ENCODE measurements at places on chromosomes 7 and 10. TPM values are rescaled to one million over a fixed set of nuclear protein-coding genes. Genes with fewer than 3 reads are reported as not detected.

DNA sequence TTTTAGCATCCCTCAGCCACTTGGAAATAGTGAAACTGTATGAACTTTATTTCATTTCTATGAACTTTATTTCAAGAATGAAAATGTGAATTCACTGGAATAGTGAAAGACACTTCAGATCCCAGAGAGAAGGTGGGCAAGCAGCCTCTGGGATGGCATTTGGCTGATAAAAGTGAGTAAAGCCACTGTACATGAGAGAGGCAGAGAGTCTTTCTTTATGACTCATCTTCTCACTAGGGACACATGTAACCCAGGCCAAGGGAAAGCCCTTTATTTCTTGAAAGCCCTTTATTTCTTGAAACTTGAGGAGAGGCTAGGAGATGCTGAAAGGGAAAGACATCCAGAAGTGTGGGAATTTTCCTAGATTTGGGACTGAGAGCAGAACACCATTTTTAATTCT is 148.9 kb upstream of the SMIM30 start:
- DNase-seq, result no peak

- no peak for DNase-seq
Measured at GRCh38 chr10:111083222-111084095, 6.6 kb downstream of the ADRA2A start.

GRCh38 chr7:143388051-143388450 is 6.9 kb downstream of the ZYX start:
- no peak for DNase-seq

DNA sequence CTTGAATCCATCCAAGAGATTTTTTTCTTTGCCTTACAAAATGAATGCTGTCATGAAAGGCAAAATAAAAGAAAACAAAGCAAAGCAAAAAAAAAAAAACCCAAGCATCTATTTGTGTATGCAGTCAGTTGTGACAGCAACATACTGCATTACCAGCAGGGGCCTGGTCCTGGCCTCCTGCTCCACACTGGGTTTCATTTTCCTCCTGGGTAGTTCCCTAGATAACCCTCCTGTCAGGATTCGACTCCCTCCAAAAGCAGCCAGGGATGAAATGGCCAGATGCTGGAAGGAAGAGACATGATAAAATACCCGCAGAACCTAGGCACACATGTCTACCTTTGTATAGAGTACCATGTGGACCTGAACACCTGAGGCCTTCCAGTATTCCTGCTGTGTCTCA is 148.6 kb downstream of the NRCAM start:
- no peak for DNase-seq

The TIMM23 gene
- total RNA-seq, result 83.5 TPM
